K562 (cell line): ENCODE measurements at places on chromosomes 12 and 14. TPM values are rescaled to one million over a fixed set of nuclear protein-coding genes. Genes with fewer than 3 reads are reported as not detected.

ESR2 gene
- total RNA-seq: 3.0 and 3.6 TPM in 2 replicates

SMAGP gene
- 29.7 and 35.9 TPM in 2 replicates for total RNA-seq

GLIPR1L1 gene
- total RNA-seq: not detected in 2 replicates

ABCD4 gene
- total RNA-seq: 16.4 and 17.2 TPM in 2 replicates

BIN2 gene
- 0.29 and 0.45 TPM in 2 replicates for total RNA-seq

PLCZ1 gene
- not detected in 2 replicates for total RNA-seq

SYCP3 gene
- not detected in 2 replicates for total RNA-seq

PDE6H gene
- not detected in 2 replicates for total RNA-seq

SYNDIG1L gene
- not detected in 2 replicates for total RNA-seq

OR6C3 gene
- total RNA-seq: not detected in 2 replicates

INHBC gene
- total RNA-seq: 0.07 TPM in 1 of 2 replicates, not detected in the other

HOXC5 gene
- total RNA-seq: 0.31 and 0.40 TPM in 2 replicates

FAM181A gene
- total RNA-seq: not detected in 2 replicates

E2F7 gene
- total RNA-seq: 13.0 and 13.5 TPM in 2 replicates

OR6C65 gene
- not detected in 2 replicates for total RNA-seq

DACT1 gene
- total RNA-seq: 0.13 TPM in 2 replicates

PLD4 gene
- 0.24 TPM in 1 of 2 replicates, not detected in the other for total RNA-seq

MFAP5 gene
- not detected in 2 replicates for total RNA-seq

ANKRD33 gene
- 0.20 TPM in 1 of 2 replicates, not detected in the other for total RNA-seq

NPFF gene
- not detected in 2 replicates for total RNA-seq

CD27 gene
- 0.18 and 0.24 TPM in 2 replicates for total RNA-seq

NGB gene
- total RNA-seq: not detected in 2 replicates
